ENCODE measurements at places on chromosomes 11 and 22. TPM values are rescaled to one million over a fixed set of nuclear protein-coding genes. Genes with fewer than 3 reads are reported as not detected.

The P4HA3 gene
- 2.7 TPM for polyA plus RNA-seq

The ABTB2 gene
- 5.3 TPM for polyA plus RNA-seq

The EMID1 gene
- polyA plus RNA-seq, result 6.1 TPM

The TMPRSS13 gene
- polyA plus RNA-seq, result 0.67 TPM

The MUC5AC gene
- polyA plus RNA-seq, result not detected

DNA sequence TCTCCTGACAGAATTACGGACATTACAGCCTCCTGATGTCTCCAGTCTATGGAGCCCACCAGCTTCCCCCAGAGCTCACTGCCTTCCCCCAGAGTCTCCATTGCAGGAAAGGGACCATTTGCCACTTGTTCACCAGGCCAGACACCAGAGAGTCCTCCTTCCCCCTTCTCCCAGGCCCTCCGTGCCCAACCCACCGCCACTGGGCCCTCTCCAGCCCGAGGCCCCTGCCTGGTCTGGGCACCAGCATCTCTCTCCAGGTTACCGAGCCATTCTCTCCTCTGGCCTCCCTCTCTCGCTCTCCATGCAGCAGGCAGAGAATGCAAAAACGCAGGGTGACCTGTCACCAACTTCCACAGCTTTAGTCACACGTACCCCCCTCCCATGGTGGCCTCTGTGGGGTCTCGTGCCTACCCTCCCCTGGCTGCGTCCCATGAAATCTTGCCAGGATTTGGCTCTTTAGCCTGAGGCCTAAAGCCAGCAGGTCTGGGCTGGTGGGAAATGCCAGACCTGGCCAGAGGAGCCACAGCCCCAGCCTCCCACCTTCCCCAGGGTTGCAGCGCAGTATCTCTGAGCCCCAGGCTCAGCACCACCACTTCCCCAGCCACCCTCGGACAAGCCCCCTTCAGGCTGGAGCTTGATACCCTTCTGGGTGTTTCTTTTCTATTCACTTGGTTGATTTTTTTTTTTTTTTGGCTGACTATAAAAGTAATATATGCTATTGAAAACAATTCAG, 6.8 kb upstream of the SERPINH1 start:
- DNase-seq, result no peak

- DNase-seq, result no peak
Measured at GRCh38 chr11:115528225-115528624, 24.0 kb upstream of the CADM1 start.

GRCh38 chr11:17714356-17714854, 5.0 kb upstream of the MYOD1 start:
- no peak for DNase-seq

- no peak for DNase-seq
Measured at GRCh38 chr11:18696638-18697225, 1.8 kb upstream of the TMEM86A start.

DNA sequence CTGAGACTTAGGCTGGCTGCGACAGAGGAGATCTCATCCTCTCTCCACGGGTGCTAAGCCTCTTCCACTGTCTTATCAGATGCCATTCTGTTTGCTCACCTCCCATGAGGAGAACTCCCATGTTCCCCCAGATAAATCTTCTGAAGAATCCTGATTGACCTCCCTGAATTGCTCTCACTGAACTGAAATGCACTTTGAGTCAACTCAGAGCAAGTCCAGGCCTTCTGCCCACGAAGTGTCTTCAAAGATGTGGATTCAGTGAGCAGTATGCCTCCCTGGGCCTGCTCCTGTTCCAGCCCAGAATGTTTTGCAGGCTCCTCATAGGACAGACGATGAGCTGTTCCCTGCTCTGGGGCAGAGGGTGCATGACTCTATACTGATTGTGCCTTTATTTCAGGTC, 17.4 kb downstream of the TUB start:
- no peak for DNase-seq

DNA sequence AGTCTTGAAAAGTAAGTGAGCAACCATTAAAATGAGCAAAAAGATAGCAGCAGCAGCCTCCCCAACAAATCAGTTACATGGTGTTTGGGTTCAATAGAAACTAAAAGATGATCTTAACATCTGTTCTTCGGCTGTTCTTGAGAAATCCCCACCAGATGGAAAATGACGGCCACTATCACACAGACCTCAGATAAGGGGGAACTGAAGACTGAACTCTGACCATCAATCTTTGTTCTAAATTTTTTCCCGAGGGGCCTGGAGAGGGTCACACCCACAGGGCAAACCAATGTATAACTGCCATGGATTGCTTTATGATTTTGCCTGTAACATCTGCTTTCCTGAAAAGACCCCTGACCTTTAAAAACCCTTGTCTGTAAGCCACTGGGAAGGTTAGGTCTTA, 624.8 kb upstream of the KIRREL3 start:
- DNase-seq, result no peak

DNA sequence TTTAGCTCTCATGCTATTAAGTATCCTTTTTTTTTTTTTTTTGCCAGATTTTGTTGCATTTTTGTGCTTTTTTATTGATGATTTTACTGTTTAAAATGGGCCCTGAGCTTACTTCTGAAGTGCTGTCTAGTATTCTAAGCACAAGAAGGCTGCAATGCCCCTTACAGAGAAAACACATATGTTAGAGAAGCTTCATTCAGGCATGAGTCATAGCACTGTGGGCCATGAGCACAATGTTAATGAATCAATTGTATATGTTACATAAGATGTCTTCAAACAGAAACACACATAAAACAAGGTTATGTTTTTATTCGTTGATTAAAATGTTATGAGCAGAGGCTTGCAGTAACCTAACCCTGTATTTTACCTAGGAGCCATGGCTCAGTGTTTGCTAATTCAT, 117.8 kb upstream of the C11orf87 start:
- DNase-seq, result no peak

DNA sequence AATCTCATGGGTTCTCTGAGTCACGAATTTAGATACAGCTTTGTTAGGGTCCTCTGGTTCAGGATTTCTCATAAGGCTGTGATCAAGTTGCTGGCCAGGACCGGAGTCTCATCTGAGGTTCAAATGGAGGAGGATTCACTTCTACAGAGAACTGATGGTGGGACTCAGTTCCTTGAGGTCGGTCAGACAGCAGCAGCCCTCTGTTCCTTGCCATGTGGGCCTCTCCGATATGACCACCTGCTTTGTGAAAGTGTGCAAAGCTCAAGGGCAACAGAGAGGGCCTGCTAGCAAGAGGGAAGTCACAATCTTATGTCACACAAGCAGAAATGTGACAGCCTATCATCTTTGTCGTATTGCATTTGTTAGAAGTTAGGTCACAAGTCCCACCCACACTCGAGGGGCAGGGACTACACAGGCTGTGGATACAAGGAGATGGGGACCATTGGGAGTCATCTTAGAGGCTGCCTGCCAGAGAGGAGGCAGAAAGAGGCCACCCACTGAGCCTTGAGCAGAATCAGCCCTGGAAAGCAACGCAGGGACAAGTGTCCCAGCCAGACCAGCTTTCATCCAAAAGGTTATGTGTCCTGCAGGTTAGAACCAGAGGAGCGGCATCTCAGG, 34.5 kb downstream of the RPUSD4 start:
- no peak for DNase-seq

GRCh38 chr11:60867871-60868681, 734 bp downstream of the ZP1 start:
- DNase-seq, result no peak

- DNase-seq, result no peak
Measured at GRCh38 chr11:121645596-121645995, 192.8 kb upstream of the SORL1-AS1 start.

- DNase-seq, result no peak
Measured at GRCh38 chr11:127332896-127333295, 332.3 kb upstream of the KIRREL3 start.

GRCh38 chr22:49326558-49326957, 501.1 kb downstream of the BRD1 start:
- no peak for DNase-seq

GRCh38 chr11:11505692-11506091, 116.1 kb downstream of the GALNT18 start:
- no peak for DNase-seq

DNA sequence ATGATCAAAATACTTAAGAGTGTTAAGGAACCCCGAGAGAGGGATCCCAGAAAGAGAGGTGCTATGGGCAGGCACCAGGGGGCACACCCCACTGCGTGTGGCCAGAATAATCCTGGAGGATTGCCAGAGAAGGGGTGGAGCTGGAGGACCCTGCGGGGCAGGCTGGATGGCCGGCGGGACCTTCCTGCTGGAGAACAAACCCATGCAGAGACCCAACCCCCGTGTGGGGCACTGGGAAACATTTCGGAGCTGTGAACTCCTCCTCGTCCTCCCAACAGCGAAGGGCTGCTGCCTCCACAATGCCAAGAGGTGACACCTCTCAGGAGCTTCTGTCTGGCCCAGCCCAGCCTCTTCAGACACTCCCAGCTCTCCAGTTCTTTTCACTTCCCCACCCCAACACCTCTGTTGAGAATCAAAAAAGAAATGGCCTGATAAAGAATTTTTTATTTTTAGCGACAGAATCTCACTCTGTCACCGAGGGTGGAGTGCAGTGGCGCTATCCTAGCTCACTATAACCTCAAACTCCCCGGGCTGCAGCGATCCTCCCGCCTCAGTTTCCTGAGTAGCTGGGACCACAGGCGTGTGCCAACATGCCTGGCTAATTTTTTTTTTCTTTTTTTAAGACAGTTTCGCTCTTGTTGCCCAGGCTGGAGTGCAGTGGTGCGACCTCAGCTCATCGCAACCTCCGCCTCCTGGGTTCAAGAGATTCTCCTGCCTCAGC, 25.6 kb downstream of the RHOD start:
- no peak for DNase-seq

DNA sequence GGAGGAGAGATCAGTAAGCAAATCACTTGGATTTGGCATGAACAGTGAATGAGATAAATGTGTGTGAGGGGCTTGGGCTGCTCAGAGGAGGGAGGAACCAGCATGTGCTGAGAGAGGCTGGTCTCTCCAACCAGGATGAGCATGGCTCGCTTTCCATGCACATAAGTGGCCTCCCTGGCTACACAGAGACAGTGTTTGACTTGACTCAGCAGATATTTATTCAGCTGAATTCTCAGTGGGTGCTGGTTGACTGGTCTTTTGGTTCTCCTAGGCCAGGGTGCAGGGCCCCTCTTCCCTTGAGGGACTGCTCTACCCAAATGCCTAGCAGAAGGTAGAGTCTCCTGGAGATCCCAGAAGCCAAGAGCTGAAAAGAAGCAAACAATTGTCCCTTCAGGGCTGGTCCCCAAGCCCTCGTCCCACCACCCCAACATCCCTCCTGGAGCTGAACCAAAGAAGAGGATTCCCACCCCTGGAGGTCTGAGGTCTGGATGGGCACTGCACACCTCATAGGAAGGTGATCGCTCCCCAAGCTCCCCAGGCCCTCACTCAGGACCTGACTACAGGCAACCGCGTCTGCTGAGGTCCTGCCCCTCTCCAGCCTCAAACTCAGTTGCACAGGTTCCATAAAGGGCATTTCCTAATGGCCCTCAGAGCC, 3.3 kb upstream of the TRIM29 start:
- DNase-seq, result no peak

DNA sequence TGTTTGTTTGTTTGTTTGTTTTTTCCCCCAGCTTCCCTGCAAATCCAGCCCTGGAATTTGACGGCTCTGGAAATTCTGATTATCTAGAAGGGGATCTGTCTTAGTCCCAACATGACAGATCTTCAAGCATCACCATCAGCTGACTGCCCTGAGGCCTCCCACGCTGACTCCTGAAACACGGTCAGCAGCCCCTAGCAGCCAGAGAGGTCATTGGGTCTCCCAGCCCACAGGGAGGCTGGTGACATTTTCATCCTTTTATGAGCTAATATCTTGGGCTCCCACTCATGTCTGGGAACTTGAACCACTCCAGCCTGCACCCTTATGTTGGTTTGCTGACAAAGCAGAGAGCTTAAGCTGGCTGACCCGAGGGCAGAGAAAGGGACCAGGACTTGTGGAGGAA, 66.0 kb upstream of the TIMP3 start:
- no peak for DNase-seq

DNA sequence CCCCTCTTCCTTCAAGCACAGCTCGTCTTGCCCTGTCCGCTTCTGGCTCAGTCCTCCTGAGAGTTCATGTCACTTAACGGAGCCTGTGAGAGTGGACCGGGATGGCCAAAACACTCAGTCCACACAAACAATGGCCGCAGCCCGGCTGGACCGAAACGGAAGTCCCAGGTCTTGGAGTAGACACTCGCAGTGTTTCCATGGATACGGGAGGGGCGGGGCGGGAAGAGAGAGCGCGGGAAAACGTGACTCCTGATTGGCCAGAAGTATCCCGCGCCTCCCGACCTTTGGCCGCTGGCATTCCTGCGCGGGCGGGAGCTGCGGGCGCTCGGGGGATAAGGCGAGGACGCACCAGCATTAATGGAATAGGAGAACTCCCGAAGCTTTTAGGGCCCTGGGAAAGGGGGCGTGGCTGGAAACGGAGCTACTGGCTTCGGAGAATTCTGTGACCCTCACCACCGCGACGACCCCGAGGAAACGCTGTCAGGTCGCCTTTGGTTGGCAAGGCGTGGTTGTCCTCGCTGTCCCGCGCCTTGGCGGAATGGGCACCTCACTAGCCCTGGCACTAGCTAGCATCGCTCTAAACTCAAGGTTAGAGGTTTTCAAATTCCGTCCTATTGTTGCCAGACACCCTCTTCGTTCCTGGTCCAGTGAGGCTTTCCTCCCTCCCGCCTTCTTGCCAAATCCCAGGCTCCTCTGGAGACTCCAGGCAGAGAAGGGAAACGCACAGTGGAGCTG, at the start of the genes NLRP14 and ZNF214:
NLRP14 (plus strand) TSS at position 297 of the 735 bp plus-strand sequence. CDS start 18,108 bp downstream, outside the sequence.
ZNF214 (minus strand) TSS at position 164 of the 735 bp plus-strand sequence. CDS start 17,511 bp downstream, outside the sequence.
- DNase-seq, result peak; percentile 95
